ENCODE measurements at places on chromosomes 7 and 10. TPM values are rescaled to one million over a fixed set of nuclear protein-coding genes. Genes with fewer than 3 reads are reported as not detected.
A peak's percentile ranks its signal among the peaks of the same experiment; 100 is the strongest.

DNA sequence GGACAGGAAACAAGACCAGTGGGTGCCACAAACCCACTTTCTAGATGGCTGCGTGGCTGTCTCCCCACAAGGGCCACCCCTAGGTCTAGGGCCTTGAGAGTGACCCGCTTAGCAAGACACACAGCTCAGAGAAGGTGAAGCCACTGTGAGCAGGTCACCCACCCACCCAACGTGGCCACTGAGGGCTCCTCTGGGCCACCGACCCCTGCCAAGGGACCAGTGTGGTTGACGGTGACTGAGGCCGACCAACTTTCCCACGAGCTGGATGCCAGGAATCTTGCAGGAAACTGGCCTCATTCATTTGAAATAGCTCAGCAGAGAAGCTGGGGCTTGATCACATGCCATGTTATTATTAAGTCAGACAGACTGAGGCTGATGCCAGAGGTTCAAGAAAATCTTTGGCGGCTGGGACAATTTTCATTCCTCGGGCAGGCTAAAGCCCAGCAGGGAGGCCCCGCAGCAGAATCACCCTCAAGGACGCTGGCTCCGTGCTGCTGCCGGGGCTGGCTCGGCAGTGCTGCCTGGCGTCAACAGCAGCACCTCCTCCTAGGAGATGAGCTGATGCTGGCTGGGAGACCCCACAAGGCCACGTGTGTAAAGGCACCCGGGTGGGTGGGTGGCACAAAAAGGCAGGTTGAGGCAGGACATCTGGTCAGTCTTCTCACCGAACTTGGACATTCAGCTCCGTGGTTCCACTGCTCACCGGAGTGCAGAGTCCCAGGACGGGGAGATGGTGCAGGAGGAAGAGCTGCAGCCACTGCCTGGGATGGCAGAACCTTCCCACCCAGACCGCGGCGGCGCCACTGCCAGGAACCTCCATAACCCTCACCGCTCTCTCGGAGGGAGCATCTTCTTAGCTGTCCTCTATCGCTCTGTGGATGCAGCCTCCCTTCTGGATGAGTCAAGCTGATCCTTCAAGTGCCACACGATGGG, 57.8 kb downstream of the ZRANB1 start:
- DNase-seq, result peak; percentile 64

DNA sequence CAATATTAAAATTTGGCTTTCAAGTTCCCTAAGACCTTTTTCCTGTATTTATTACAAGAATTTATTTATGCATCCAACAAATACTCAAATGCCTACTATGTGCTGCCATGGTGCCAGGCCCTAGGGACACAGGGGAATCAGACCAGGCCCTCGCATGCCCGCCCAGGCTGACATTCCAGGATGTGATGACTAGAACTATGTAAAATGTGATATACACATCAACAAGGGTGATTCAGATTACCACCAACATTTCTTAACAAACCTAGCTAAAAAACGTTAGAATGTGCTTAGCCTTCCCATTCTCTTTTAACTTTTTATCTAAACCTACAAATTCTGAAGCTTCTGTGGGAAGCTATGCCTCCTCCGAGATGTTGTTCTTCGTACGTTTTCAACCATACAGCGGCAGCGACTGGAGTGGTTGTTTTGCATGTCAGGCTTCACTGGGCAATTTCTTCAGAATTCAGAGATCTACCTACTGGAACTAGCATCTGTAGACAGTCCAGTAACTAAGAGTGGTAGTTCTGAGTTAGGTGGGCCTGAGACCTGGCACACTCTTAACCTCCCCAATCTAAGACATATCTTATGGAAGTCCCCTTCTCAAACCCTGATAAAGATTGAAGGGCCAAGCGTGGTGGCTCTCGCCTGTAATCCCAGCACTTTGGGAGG, 22.1 kb downstream of the GNA12 start:
- no peak for DNase-seq

DNA sequence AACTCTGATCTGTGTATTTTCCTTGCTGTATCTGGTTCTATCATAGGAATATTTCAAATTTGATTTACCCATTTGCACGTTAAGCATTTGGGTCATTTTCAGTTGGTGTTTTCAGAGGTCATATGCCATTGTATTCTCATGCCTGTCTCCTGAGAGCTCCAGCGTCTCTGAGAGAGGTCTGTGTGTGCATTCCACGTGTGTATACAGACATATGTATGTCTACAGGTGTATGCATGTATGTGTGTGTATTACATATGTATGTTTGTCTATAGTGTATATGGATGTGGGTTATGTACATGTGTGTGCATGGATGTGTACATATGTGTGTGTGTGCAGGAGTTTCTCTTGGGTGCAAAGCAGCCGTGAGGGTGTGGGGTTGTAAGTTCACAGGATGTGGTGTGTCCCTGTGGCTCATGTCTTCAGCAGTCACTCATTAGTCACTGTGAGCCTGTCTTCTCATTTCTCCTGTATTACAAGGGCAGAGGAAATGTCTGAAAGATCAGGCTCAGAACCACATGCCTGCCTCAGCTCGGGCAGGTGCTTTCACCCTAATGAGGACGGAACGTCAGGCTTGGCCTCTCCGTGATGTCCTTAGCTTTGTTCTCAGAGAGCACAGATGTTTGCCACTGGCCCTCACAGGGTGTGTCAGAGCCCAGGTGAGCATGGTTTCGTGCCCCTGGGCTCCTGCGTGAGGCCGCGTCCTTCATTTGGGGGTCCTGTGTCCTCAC, 101.6 kb downstream of the NKX6-2 start:
- DNase-seq, result peak; percentile 11

GRCh38 chr7:7693881-7694280, 24.5 kb downstream of the RPA3 start:
- DNase-seq, result no peak

- DNase-seq, result no peak
Observed at GRCh38 chr7:43694399-43694748, 34.9 kb downstream of the COA1 start.

GRCh38 chr10:124837687-124838086, 36.1 kb downstream of the ABRAXAS2 start:
- DNase-seq, result no peak

DNA sequence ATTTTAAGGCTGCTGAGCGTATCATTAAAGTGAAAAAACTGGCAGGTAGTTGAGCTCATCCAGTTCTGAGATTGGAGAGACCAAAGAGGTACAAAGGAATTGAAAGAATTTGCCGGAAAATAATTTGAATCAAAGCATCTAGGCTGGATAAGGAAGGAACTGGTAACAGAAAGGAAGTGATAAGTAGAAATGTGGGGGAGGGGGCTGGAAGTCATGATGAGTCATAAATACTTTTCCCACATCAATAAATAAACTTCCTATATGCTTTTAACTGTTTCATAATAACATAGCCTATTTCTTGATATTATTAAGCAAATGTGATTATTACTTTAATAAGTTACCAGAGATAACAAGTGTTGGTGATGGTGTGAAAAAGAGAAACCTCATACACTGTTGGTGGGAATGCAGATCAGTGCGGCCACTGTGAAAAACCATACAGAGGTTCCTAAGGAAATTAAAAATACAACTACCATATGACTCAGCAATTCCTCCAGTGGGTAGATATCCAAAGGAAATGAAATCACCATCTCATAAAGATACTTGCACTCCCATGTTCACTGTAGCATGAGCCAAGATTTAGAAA, 27.0 kb downstream of the ZNF438 start:
- DNase-seq, result no peak

DNA sequence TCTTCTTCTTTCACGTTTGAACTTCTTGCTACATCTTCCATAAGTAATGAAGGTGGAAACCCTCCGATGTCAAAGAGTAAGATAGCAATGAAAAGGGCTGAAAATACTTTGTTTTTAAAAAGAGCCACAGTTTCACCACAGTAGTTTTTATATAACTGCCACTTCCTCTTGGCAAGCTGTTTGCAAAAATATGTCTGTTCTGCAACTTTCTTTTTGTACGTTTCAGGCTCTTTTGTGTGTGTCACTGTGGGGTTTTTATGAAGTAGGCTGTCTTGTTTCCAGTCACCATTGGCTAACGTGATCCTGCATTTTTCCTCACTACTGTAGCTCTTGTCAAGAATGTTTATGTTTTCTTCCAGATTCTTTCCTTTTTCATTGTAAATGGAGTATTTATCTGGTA, 55.6 kb downstream of the SLC16A9 start:
- DNase-seq, result no peak

DNA sequence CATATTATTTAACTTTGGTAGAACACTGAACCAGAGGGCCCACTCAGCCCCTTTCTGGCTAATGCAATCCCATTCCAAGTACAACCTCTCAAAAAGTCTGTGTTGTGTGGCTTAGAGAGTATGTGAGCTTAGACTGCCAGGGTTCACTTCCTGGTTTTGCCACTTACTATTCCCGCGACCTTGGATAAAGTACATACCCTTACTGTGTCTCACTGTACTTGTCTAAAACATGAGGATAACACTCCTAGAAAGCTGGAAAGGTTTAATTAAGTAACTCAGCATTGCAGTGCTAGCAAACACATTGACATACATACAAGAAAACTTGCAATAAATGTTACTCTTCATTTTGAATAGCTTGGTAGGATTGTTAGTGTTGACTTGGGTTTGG, 215.8 kb downstream of the CHCHD3 start:
- DNase-seq, result no peak

GRCh38 chr7:149729983-149730801, 43.2 kb downstream of the ZNF467 start:
- DNase-seq, result peak; percentile 81

The INMT gene
- 2.4 TPM for polyA plus RNA-seq

The ZNF503 gene
- 1.1 TPM for polyA plus RNA-seq

The DGKB gene
- polyA plus RNA-seq, result 0.04 TPM

The EPHA1 gene
- polyA plus RNA-seq, result 0.07 TPM

The FRMPD2 gene
- polyA plus RNA-seq, result 0.04 TPM

The JCAD gene
- 4.7 TPM for polyA plus RNA-seq

Data from psoas muscle (tissue), 8 donors.